ENCODE measurements at places on chromosomes 7 and 10.
A peak's percentile ranks its signal among the peaks of the same experiment; 100 is the strongest.

DNA sequence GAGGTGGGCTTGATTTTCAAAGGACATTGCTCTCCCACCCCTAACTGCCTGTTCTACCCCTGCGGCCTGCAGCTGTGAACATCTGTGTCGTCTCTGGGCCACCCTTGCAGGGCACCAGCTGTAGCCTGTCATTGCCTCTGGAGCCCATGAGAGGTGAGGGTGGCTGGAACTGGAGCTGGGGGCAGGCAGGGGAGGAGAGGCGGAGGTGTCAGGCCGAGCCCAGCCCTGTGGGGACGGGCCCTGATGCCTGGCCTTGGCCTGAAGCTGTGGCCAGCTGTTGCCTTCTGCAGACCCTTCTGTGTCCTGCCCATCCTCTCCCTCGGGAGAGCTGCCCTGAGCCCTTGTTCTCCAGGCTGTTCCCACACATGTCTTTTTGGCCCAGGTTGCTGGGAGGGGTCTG is 44.5 kb downstream of the PALD1 start:
- no peak for DNase-seq

GRCh38 chr10:130282492-130283218 is 146.5 kb downstream of the GLRX3 start:
- DNase-seq = no peak

DNA sequence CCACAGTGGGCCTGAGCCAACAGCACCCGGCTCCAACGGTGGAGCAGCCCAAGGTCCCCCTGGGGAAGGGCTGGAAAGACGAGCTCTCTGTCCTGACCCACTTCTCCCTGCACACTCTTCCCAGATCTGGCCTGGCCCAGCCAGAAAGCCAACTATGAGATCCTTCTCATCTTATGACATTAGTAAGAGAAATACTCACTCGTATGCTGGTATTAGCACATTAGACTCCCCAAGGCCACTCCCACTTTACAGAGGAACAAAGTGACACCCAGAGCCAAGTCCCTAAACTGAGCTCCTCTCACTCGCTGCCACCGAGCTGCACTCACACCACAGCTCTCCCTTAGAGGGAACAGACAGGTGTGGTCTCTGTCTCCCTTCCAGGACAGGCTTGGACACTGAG is 24.8 kb downstream of the DLG5 start:
- DNase-seq = no peak

GRCh38 chr10:99832439-99832838 is 50.0 kb downstream of the ABCC2 start:
- DNase-seq = no peak

GRCh38 chr7:147029953-147030352 is 913.4 kb downstream of the CNTNAP2 start:
- DNase-seq = no peak

DNA sequence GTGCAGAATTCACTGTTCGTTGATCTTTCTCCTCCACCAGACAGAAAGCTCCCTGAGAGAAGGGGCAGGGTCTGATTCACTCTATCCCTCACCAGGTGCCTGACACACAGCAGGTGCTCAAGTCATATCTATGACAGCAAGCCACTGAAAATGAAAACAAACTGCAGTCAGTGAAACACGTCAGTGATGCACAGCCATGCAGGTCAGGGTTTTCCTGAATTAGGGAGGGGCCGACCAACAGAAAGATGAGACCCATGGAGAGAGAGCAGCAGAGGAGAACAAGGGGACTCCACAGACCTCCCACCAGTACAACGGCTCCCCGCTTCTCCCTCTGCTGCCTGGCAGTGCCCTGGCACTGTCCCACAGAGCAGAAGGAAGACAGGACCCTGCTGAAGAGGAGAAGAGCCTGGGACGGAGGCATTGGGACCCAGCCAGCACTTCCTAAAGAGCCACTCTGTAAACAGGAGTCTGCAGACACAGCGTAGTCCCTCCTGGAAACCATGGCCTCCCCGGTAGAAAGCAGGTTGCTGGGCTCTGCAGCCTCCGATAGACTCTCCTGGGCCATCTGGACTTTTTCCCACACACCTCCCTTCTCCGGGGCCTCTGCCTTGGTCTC is 50.3 kb downstream of the FAM53B start:
- no peak for DNase-seq

- DNase-seq = no peak
Observed at GRCh38 chr10:52308251-52309031, 5.6 kb upstream of the DKK1 start.

- no peak for DNase-seq
Observed at GRCh38 chr7:156950381-156950858, 908 bp downstream of the NOM1 start.

GRCh38 chr10:48466611-48467240 is 138.1 kb downstream of the ARHGAP22 start:
- no peak for DNase-seq

DNA sequence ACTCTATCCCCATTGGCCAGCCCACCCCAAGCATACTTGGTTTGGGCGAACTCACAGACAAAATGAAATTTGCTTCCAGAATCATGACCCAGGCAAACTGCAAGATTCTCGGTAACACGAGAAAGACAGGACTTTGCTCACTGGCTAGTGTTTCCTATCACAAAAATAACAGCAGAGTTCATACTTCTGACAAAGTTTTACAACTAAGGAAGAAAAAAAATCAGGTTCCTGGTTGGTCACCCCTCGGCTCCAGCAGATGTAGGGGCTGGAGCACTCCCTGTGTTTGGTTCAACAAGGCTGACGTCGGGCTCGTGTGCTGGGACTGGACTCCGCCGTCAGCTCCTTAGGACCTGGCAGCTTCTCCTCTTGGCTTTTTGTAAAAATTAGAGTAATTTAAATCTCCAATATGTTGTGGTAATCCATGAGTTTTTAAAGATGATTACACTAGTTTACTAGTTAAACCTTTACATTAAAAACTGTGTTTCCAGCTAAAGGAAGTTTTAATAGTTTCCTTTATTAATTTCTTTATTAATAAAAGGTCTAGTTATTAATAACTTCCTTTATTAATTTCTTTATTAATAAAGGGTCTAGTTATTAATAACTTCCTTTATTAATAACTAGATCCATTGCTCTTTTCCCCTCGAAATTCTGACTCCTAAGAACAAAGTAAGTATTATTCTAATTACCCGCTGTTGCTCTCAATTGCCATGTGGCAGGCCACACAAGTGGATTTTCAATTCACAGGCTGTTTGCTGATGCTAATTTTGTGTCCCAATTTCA is 115.6 kb upstream of the RNF32 start:
- DNase-seq = no peak

DNA sequence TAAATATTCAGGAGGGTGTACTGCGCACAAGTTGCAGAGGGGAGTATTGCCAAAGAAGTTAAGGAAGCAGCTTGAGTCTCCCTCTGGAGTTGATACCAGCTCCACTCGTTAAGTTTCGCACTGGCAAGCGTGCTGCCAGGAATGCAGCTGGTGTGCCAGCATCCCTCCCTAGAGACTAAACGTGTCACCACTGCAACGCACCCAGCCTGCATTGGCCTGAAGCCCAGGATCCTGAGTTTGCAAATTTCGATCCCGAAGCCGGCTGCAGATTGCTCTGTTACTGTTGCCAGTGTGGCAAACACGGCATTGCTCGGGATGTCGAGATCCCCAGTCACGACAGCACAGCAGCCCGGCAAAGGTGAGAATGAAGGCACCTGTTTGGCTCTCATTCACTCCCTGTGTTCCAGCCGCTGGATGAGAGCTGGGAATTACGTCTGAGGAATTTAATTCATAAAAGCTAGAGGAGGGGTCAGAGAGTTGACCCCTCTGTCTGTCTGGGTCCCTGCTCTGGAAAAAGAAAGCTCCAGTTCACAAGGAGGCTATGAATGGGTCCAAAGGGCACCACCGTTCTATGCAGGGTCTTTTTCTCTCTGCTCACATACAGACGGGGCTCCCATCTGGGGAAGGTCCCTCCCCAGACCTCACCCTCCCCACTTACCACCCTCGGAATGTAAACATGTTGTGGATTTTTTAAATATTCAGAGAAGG is 61.0 kb downstream of the NRP1 start:
- DNase-seq = peak; percentile 75

- DNase-seq = no peak
Observed at GRCh38 chr10:119479532-119479931, 63.0 kb downstream of the RGS10 start.

- DNase-seq = no peak
Observed at GRCh38 chr7:39761449-39761848, 138.1 kb downstream of the RALA start.

GRCh38 chr10:132937861-132938260 is 4.5 kb downstream of the CFAP46 start:
- no peak for DNase-seq

DNA sequence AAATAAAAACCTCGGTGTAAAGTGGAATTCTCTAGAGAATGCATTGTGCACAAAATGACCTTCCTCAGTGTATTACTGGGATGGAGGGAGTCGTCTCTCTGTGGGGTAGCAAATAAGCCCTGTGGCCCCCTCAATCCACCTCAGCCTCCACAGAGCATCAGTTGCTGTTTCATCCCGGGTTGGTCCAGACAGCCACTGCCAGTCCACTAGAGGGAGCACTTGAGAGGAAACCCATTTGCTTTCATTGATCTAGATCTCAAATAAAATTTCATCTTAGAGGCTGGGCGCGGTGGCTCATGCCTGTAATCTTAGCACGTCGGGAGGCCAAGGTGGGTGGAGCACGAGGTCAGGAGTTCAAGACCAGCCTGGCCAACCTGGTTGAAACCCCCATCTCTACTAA is 1128.7 kb downstream of the CNTNAP2 start:
- no peak for DNase-seq

Measured in HFF-Myc (cell line).